ENCODE measurements at places on chromosomes 11 and 22.

- no peak for DNase-seq
These were observed 16.9 kb upstream of the TMPRSS6 start for GRCh38 chr22:37126383-37126782.

GRCh38 chr11:36510594-36510942 is 496 bp upstream of the TRAF6 start:
- no peak for DNase-seq

GRCh38 chr11:69013009-69013951 is at the start of gene MRGPRF:
TSS of gene MRGPRF (minus strand) at chr11:69013246. CDS start at chr11:69009901, 3,345 bp downstream.
- peak; percentile 19 for DNase-seq

- DNase-seq = peak; percentile 47
These were observed 468 bp downstream of the ZDHHC8 start for GRCh38 chr22:20131859-20132685.

DNA sequence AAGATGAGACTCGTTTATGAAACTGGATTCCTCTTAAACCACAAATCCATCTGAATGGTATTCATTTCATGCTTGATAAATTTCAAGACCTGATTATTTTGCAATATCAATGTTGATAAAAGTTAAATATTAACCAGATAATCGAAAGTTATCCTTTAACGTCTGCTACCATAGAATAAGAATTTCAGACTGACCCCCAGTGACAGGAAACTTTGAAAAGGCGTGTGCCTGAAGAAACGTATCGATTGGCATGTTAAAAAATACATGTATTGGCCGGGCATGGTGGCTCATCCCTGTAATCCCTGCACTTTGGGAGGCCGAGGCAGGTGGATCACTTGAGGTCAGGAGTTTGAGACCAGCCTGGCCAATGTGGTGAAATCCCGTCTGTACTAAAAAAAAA is 13.9 kb downstream of the SCGB1A1 start:
- DNase-seq = no peak

GRCh38 chr11:26297189-26297975 is 34.5 kb upstream of the ANO3 start:
- DNase-seq = peak; percentile 6

DNA sequence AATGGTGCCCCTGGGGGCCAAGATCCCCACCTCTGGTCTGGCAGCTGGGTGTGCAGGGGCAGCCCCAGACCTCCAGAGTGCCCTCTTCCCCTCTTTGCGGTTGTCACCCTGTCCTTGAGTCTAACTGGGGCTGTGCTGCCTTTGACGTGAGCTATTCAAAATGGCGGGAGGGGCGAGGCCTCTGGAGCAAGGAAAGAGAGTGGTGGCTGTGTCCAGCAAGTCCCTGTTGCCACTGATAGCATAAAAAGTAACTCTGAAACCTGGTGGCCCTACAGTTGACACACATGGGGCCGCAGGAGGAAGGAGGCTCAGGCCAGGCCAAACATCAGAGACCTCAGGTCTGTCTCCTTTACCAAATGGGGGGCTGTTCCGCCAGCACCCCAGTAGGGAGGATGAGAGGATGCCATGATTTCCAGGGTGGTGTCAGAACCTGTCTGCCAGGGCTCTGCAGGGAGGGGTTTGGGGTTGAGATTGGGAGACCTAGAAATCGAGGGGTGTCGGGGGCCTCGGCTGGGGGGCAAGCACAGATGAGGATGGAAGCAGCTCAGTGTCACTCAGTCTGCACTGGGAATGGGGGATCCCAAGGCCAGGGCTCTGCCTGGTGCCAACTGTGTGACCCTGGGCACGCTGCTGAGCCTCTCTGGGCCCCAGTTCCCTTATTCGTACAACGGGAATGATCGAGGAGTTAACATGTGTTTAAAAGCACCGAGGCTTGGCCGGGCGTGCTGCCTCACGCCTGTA is 49.2 kb upstream of the KCNQ1OT1 start:
- no peak for DNase-seq

GRCh38 chr11:110070176-110070575 is 23.0 kb upstream of the ZC3H12C start:
- DNase-seq = no peak

GRCh38 chr11:60455531-60456042 is at the start of gene MS4A1:
TSS of gene MS4A1 (plus strand) at chr11:60455847. CDS start at chr11:60462375, 6,528 bp downstream.
- DNase-seq = no peak

GRCh38 chr22:32413719-32414118 is 1.7 kb upstream of the RTCB start:
- no peak for DNase-seq

Measured in activated CD4-positive, alpha-beta T cell treated with anti-CD3 and anti-CD28 coated beads for 36 hours (primary cell).